ENCODE measurements at places on chromosomes 3 and 15.

- no peak for DNase-seq
Measured at GRCh38 chr3:60176614-60177013, 1074.6 kb downstream of the FHIT start.

- no peak for DNase-seq
Measured at GRCh38 chr3:178275311-178275710, 260.9 kb upstream of the KCNMB2 start.

GRCh38 chr3:25293736-25294135 lies 134.3 kb upstream of the RARB start:
- DNase-seq = no peak

- no peak for DNase-seq
Measured at GRCh38 chr3:186060222-186060621, 48.7 kb downstream of the ETV5 start.

DNA sequence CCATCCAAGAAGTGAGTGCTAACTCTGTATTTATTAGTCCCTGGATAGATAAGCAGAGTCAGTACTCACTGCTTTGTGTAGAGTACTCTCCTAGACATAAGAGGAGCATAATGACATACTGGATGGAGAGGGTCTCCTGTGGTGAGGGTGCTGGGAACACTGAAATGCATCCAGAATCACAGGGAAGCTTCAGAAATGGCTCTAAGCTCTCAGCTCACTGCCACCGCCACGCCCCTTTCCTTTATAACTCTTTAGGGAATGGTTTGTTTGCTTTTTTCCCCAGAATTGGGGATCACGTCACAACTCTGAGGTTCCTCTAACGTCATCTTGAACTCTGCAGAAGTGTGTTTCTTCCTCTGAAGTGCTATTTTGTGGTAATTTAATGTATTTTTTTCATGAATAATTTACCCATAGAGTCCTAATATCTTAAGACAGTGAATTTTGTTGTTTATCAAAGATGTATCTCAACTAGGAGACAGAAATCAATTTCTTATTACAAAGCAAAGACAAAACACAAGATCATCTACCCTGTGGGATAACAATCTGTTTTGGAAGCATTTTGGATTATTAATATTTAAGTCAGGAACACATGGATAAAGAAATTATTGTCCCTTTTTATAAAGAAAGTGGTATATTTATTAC lies 154.6 kb downstream of the PTPRG start:
- no peak for DNase-seq

- DNase-seq = no peak
Measured at GRCh38 chr3:52787246-52787645, 7.3 kb upstream of the ITIH3 start.

GRCh38 chr3:79871656-79872055 lies 103.9 kb upstream of the ROBO1 start:
- no peak for DNase-seq

DNA sequence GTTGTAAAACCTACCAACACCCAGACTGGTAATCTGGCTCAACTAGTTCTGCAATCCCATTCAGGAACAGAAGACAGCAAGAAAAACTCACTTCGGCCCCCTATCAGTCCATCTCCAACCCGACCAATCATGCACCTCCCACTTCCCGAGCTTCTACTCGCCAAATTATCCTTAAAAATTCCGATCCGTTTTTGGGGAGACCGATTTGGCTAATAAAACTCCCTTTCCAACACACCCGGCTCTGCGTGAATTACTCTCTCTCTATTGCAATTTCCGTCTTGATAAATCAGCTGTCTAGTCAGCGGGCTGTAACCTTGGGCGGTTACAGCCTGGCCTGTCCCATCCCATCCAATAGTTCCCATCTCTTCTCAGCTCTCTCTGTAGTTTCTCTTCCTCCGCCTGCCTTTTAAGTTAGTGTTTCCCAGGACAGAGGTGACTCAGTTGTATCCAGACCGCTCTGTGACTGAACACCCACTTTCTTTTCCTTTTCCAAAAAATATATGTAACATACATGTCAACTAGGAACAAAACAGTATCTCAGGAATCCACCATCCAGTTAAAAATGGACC lies 780 bp upstream of the ACAD9 start:
- DNase-seq = no peak

- DNase-seq = no peak
Measured at GRCh38 chr3:65342084-65342683, 654.4 kb upstream of the ADAMTS9 start.
